Femur (tissue), 1 donor: ENCODE measurements at places on chromosomes 16 and 17.

DNA sequence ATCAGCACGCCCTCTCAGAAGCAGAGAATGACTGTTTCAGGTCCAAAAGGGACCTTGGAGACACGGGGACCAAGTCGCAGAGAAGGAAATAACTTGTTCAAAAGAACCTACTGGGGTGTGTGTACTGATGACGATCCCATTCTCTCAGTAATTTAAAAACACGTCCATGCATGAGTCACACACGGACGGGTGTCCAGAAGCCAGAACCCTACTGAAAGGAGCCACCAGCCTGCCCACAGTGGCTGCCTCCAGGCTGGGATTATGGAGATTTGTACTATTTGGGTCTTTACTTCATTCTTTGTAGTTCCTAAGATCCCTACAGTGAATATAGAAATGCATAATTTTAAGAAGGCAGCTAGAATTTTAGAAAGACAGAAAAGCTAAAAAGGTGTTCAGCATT lies 27.8 kb downstream of the TMEM204 start:
- DNase-seq: no peak

DNA sequence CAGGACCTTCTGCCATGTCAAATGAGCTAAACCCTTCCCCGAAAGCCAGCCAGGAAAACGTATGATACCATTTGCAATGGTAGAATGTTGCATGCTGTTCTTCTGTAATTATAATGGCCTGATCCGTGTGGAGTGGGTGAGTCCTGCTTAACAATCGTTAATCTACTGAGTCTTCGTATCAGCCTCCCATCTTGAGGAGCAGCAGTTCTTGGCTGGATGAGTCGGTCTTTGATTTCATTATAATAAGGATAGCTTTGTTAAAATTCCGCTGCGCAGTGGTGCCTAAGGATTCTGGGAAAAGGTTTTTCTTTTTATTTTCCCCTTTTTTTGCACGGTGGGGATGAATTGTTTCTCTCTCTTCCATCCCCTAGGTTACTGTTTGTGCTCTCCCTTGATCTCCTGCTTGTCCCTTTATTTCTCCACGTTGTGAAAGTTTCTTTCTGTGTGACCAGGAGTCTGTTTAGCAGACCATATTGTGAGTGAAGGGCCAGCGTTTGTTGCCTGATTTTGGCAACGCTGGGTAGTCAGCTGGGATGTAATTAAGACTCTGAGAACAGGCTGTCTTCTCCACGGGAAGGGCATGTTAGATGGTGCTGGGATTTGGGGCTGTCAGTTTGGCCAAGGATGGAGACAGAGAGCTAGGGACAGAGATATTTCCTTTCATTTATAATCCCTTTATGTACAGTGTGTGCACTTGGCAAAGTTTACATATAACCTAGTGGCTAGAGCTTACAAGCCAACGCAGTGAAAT lies 263.0 kb downstream of the FTO start:
- DNase-seq: no peak

GRCh38 chr17:79803997-79804855 lies 7.3 kb upstream of the CBX8 start:
- no peak for DNase-seq

- no peak for DNase-seq
These were observed 45.3 kb downstream of the IL21R start for GRCh38 chr16:27447301-27447700.

DNA sequence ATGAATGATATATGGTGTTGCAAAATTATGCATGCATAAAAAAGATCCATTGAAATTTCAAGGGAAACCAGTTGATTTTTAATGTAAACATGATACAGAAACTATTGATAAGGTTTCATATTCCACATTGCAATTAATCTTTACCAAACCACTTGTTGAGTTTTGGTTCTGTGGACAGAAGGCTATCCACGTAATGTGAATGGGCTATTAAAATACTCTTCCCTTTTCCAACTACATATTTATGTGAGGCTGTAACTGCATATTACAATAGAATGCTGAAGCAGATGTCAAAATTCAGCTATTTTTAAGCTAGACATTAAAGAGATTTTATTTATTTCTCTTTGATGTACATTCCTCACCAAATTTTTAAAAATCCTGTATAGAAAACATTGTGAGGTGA lies 33.7 kb upstream of the VPS4A start:
- no peak for DNase-seq
